Stimulated activated CD8-positive, alpha-beta memory T cell treated with anti-CD3 and anti-CD28 coated beads, Interleukin-15, amount 100 ng/mL, for 1 hour (primary cell): ENCODE measurements at places on chromosomes 2 and 18.

GRCh38 chr18:48049757-48050156 lies 119.3 kb upstream of the SMAD2 start:
- DNase-seq: no peak

DNA sequence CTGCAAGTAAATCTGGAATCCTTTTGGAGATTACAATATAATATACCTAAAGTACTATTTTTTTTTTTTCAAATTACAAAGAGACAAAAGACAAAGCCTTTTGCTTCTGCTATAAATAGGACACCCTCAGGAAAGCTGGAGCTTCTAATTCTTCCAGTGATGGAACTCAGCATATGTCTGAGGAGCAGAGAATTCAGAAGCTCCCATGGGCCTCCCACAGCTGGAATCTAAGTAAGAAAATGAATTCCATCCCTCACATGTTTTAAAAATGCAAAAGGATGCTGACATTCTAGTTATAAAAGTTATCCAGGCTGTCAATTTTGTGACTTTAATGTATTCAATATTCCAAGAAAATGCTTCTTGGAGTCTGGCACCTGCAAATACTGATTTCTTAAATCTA lies 571.3 kb upstream of the LRRTM4 start:
- DNase-seq: no peak

DNA sequence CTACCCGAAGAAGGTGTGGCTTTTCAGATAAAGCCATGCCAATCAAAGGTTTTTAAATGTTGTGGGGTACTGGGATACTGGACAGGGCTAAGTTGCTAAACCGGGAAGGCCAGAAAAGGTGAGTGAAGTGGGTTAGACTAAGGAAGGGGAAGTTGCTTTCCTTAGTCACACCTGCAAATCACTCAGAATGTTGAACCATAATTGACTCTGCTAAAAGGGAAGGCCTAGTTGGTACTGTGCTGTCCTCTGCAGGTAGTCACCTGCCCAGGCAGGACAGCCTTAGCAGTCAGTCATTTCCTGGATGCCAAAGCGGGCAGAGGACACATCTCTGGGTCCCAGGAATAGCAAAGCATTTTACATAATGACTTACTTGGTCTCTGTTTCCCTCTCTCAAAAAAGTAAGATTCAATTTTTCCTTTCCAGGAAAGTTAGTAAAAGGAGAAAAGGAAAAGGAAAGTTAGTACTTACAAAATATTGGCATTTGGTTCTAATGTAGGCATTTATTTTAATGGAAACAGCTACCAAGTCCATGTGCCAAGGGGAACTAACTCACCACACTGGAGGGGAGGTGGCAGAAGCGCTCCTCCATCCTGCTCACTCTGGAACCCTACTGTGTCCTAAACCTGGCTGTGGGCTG lies 60.3 kb downstream of the RFTN2 start:
- DNase-seq: no peak

DNA sequence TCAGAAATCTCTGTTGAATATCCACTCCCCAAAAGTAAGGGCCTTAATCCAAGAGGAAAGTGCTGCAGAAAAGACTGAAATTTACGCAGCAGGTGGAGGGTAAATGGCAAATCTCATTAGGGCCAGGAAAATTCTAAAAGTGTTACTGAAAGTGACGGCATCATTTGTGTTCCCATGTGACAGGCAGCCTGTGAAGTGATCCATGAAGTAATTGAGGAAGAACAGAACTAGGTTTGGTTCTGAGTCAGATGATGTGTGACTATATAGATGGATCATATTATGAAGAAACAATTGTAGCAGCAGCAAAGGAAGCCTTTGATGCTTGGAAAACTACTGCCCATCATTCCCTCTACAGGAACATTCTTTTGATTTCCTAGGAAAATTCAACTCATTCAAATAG lies 401.2 kb downstream of the TGIF1 start:
- DNase-seq: no peak

- no peak for DNase-seq
Observed at GRCh38 chr18:63185984-63186383, 133.6 kb downstream of the BCL2 start.

GRCh38 chr2:186629250-186629996 lies 39.6 kb downstream of the ITGAV start:
- no peak for DNase-seq

DNA sequence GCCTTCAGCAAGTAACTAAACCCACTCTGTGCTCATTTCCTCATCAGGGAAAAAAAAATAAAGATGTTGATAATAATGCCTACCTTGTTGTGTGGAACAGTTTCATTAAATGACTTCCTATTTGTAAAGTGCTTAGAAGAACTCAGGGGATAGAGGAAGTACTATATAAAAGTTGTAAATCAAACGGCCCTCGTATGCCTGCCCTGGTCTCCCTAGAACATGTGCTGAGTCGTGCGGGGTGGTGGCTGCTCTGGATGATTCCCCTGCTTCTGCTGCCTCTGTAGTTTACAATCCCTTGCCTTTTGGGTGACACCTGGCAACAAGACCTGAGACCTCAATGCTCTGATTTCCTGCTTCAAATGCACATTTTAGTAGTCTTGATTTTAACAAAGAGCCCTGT lies 170.0 kb downstream of the CERS6 start:
- DNase-seq: no peak

GRCh38 chr2:227335713-227336112 lies 10.7 kb downstream of the MFF start:
- DNase-seq: no peak

DNA sequence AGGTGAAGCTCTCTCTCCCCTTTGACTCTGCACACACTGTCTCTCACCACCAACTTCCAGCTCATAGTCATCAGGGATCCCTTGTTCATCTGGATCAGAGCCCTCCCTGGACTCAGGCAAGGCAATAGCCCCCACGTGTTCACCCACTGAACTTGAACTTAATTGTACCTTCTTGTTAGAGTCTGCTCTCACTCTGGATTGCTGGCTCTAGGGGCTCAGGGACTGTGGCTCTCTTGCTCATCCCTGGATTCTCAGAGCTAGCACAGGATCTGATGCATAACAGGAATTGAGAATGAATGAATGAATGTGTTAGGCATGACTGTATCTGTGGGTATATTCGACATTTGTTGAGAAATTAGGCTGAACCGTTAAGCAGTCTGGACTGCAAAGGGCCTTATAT lies 16.7 kb upstream of the ASAP2 start:
- no peak for DNase-seq

DNA sequence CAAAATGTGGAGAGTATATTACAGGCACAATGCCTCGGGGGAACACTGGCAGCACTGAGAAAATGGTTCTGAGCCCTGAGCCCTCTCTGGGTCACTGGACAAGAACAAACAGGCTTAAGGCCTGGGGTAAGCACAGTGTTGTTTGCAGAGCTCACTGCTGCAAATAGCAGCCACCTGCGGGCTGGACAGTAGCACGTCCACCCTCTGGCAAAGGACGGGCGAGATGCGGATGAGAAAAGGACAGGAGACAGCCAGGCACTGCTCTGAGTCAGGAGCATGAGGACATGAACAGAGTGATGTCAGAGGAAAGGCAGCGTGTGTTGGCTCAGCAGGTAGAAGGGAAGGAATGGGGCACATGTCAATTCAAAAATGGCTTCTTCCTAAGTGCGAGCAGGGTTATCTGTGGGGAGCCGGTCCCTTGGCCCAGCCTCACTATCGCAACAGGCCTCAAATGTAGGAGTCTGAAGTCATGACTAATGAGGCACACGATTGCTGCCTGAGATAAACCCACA lies 25.9 kb upstream of the NEB start:
- no peak for DNase-seq

- DNase-seq: no peak
Observed at GRCh38 chr2:22217881-22218280, 1094.1 kb downstream of the TDRD15 start.

DNA sequence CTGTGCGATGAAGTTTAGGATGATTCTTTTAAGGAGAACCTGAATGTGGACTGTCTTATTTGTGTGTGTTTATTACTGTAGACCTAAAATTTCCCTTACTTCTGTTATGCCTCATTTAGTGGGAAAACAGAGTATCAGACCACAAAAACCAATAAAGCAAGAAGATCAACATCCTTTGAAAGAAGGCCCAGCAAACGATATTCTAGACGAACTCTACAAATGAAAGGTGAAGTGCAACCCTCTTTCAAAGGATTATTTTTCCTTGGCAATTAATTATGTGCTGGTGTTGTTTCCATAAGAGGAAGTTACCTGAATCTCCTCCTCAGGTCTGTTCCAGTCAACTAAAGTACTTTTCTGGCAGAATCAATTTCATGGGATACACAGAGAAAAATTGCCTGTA lies 78.6 kb downstream of the EPB41L5 start:
- DNase-seq: no peak

GRCh38 chr18:47187721-47188120 lies 11.6 kb upstream of the IER3IP1 start:
- DNase-seq: no peak

DNA sequence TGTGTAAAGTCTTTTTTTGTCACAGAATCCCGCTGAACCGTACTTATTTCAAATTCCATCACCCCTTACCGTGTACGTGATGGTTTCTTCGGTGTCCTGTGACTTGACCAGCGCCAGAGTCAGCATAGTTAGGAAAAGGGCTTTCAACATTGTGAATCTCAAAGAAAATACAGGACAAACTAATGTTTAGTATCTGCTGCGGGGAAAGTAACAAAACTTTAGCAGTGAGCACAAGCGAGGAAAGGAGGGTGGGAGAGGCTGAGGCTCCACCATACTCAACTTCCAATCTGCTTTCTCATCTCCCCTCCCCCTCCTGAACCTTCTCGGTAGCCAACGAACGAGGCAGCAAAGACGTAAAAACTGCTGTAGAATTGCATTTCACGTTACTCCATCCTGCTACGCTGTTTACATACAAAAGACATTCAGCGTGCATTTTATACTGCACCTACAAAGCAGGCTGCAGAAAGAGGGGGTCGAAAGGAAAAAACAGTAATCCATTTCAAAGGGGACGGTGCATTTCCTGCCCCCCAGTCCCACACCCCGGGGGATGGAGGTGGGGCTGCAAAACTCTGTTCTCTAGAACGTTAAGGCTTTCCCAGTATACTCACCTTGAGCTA lies 1.2 kb downstream of the EFEMP1 start:
- no peak for DNase-seq

DNA sequence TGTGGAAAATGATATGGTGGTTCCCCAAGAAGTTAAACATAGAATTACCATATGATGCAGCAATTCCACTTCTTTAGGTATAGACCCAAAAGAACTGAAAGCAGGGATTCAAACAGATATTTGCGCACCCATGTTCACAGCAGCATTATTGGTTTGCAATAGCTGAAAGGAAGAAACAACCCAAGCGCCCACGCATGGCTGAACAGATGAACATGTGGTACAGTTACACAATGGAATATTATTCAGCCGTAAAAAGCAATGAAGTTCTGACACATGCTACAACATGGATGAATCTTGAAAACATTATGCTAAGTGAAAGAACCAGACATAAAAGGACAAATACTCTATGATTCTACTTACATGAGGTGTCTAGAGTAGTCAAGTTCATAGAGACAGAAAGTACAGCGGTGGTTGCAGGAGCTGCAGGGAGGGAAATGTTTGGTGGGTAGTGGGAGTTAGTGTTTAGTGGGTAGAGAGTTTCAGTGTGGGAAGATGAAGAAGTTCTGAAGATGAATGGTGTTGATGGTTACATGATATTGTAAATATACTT lies 26.7 kb upstream of the ASPRV1 start:
- no peak for DNase-seq

GRCh38 chr2:309954-310510 lies 22.1 kb upstream of the ALKAL2 start:
- DNase-seq: no peak

DNA sequence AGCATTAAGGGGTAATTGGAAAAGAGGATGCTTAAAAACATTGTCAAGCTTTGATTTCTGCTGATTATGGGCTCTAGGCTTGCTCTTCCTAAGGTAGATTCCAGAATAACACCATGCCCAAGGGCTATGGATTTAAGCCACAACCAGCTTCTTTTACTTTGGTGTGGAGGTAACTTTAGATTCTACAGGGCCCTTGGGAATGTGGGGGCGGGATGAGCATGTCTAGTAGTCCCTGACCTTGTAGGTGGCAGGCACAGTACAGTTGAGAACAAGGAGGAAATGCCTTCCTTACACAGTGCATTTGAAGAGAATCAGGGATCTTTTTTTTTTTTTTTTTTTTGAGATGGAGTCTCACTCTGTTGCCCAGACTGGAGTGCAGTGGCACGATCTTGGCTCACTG lies 364.2 kb downstream of the NYAP2 start:
- DNase-seq: no peak

- no peak for DNase-seq
Observed at GRCh38 chr2:8278709-8279354, 403.0 kb upstream of the ID2 start.

GRCh38 chr2:15116830-15117229 lies 444.3 kb downstream of the NBAS start:
- no peak for DNase-seq

- DNase-seq: no peak
Observed at GRCh38 chr2:206275312-206276055, 1.0 kb downstream of the ZDBF2 start.

DNA sequence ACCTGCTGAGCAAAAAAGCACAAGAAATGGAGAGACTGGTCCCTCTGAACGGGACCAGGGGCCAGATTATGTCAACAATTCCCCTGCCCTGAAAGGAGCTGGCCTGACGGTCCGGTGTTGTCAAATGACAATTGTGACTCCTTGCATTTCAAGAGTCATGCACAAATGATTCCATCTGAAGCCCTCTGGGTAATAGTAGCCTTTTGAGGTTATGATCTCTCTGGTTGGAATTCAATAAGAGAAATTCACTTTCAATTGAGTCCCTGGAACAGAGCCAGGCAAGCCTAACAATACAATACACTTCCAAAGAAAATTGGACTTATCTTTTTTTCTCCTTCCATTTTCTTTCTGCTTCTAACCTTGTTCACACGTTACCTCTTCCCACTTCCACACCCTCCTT lies 116.9 kb downstream of the C1D start:
- DNase-seq: no peak

DNA sequence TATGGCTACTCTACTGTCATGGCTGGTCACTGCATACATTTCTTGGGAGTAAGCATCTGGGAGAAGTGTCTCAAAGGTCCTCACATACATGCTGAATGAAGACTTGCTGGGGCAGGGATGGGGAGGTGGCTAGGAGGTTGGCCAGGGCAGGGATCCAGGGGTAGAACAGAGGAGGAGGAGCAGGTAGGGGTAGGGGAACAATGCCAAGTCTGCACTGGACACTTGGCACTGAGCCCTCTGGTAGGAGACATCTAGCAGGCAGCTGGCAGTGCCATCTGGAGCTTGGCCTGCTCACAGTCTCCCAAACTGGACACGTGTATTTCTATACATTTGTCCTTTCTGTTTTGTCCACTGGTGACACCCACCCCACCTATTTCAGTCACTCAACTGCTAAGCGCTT lies 62.7 kb upstream of the REV1 start:
- DNase-seq: no peak

DNA sequence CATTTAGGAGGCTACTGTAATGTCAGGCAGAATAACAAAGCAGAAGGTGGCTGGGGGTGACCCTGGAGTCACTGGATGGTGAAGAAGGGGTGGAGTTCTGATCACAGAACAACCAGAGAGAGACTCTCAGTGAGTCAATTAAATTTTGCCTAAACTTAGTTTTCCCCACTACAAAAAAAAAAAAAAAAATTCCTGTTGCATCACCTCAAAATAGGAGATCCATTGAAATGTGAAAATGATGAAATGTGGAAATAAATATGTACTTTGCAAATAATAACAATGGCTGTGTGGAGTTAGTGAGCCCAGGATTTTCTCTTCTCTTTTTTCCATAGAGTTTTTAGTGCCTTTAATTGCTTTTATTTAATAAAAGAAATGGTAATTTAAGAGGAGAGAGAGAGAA lies 165.5 kb downstream of the GFPT1 start:
- DNase-seq: no peak
